ENCODE measurements at places on chromosomes 7 and 10.

DNA sequence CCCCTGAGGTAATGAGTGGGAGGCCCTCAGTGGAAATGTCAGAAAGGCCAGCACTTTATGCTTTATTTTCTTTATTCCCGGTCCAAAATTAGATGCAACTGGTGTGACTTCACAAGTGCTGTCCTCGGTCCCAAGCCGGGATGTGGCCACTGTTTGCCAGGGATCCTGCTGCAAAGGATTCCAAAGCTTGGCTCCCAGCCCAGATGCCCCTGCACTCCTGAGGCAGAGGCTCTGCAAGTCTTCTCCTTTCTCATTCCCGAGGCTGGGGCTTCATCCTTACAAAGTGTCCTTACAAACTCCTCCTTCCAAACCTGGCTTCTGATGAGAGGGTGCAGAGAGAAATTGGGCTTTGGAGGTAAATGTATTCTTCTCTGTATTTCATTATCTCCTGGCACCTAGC is 544.3 kb upstream of the DPP6 start:
- DNase-seq = no peak

DNA sequence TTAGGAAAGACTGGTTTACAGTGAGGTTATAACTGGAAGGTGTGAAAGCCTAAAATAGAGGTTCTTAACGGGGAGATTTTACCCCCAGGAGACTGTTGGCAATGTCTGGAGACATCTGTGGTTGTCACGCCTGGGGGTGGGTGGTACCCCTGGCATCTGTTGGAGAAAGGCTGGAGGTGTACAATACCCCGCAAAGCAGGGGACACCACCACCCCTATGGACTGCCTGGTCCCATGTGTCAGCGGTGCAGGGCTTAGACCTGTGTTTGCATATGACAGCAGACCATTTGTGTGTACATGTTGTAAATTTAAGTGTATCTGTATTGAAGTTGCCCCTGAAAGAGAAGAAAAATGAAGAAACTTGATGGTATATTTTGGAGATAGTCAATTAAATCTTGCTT is 9.8 kb downstream of the LRRC27 start:
- DNase-seq = no peak

GRCh38 chr7:122380992-122381391 is 76.4 kb upstream of the FEZF1 start:
- DNase-seq = no peak

DNA sequence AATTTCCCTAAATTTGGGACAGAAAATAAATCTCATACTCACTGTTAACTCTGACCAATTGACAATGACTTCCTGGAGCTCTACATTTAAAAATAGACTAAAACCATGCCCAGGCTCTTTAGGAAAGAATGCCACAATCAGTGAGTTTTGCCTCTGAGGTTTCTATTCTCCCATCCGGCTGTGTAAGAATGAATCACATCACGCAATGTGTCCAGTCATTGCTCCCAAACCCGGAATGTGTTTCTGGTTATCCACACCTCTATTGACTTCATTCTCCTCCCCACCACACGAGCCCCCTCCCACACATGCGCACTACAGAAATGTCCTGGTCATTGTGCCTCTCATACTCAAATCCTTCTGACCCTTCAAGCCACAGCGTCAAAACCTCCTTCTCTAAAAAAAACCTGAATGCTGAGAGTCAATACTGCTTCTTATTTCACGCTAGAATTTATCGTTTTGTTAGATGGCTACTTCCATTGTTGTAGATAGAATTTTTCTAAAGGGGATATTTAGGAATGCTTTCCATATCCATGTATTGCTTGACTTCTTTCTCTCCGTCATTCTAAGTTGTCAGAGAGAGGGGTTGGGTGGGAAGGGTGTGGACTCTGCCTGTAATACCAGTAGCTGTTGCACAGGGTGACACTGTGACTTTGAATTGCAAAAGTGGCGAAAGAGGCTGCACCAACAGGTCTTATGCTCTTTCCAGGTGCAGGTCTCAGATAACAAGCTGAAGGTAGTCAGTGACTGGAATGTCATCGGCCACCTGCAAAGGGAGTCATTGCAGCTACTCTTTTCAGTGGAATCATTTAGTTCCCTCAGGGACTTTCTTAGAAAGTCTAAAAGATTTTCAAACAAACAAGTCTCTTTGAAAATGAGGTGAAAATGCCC is 356.6 kb downstream of the PAXIP1 start:
- no peak for DNase-seq

- no peak for DNase-seq
Observed at GRCh38 chr7:46428295-46428694, 507.2 kb upstream of the IGFBP3 start.

DNA sequence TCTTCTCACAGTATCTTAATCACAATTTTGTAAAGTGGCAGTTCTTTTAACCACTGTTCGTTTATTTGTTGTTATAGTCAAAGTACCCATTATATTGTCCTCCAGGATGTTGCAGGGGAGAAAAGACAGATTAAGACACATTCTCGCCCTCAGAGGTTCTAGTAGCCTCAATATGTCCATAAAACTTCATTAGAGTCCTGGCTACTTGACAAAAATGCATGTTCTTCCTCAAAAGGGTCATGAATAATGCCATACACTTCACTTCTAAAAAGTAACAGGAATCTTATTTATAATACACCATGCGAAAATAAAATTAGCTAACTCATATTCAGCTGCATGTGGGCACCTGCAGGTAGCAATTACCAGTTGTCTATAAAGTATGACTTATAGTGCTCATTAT is 109.3 kb upstream of the ANK3 start:
- no peak for DNase-seq

DNA sequence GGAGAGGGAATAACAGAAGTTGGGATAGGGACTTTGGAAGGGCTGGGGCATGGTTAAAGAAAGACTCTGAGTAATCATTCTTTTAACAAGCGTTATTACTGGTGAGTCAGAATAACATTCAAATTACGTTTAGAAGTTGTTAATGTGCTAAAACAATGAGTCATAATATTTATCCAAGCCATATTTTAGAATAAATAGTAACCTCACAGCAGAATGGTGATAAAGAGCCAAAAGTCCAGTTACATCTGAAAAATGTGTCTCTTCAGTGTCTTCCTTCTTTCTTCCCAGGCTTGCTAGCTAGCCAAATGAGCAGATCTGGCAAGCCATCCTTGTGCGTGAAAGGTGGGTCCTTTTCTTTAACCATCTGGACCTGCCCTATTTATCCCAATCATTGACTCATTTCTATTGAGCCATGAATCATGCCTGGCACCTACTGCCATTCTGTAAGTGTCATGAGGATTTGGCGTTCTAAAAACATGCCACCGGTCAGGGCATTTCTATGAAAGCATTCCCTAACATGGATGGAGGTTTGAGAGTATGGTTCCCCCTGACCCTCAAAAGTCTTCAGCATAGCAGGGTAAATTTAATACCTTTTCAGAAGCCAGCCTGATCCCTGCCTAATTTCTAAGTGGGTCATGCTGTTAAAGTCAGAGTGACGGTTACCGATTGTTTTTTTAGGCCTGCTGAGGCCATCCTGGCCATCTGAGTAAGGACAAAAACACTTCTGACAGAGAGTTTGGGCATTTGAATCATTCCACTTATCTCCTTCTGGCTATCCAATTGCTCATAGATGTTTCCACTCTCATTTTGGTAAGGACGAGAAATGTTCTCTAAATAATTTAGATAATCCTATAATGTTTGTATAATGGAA is 26.9 kb downstream of the MYPN start:
- no peak for DNase-seq

DNA sequence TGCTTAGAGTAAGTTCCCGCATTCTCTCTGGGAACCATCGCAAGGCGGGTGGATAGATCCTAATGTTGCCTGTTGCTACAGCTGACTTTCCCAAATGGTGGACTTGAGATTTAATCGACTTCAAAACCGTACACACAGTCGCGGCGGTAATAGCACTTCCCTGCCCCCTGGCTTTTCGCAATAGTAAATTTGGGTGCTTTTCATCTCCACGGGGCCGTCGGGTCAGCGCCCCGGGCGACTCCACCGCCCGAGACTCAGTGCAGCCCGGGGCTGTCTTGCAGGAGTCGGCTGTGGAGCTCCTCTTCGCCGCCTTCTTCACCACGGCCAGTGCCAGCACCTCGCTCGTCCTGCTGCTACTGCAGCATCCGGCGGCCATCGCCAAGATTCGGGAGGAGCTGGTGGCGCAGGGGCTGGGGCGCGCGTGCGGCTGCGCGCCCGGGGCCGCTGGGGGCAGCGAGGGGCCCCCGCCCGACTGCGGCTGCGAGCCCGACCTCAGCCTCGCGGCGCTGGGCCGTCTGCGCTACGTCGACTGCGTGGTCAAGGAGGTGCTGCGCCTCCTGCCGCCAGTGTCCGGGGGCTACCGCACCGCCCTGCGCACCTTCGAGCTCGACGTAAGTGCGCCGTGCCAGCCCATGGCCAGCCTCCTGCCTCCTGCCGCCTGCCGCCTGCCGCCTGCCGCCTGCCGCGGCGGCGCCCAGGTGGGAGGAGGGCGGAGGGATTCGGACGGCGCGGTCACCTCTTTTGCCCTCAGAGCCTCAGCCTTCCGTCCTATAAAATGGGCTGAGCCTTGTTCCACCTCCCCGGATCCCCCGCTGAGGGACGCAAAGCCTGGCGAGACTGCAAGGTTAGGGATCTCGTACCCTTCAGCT is 5.3 kb downstream of the CYP26C1 start:
- DNase-seq = no peak

GRCh38 chr10:23192712-23193434 is 761 bp downstream of the PTF1A start:
- no peak for DNase-seq

DNA sequence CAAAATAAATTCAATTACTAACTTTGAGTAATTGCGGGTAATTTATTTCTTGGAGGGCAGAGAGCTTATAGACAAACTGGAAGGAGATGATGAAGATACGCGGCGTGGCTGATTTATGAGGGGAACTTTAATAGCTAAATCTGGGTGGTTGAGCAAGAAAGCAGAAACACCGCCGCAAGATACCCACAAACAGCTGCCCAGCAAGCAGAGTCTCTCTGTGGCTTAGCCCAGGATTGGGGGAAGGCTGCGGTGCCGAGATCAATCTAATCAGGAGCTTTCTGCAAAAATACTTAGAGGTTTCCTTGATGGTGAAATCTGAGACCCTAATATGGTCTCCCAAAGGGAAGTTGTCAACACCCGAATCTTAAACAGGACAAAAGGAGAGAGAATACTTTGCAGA is 94.9 kb upstream of the MGMT start:
- DNase-seq = no peak
